Activated T-cell treated with anti-CD3 and anti-CD28 coated beads for 1 hour (primary cell): ENCODE measurements at places on chromosomes 2 and 18.

- DNase-seq = no peak
These were observed 14.7 kb upstream of the EPG5 start for GRCh38 chr18:45981821-45982220.

DNA sequence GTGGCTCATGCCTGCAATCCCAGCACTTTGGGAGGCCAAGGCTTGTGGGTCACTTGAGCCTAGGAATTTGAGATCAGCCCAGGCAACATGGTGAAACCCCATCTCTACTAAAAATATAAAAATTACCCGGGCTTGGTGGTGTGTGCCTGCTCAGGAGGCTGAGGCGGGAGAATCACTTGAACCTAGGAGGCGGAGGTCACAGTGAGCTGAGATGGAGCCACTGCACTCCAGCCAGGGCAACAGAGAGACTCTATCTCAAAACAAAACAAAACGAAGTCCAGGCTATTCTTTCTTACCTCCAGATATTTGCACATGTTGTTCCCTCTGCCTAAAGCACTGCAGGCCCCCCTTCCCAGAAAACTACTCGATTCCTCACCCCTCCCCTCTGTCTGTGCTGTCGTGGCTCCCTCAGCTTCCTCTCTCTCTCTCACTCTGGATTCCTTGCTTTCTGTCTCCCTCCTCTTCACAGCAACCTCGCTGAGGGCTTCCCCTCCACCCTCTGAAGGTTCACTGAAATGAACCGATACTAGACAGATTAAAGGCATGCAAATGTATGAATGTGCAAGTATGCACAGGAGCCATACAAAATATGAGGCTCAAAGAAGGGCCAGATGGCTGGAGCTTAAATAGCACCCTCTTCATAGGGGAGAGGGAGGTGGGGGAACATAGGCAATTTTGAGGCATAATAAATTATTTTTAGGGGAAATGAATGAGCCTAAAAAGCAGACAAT is 18.5 kb downstream of the TMEM177 start:
- no peak for DNase-seq

GRCh38 chr2:12771154-12771553 is 54.4 kb downstream of the TRIB2 start:
- DNase-seq = no peak

GRCh38 chr18:64488698-64489097 is 339.8 kb upstream of the LINC00305 start:
- no peak for DNase-seq

GRCh38 chr2:174981331-174981730 is 23.9 kb downstream of the CHN1 start:
- no peak for DNase-seq

- DNase-seq = no peak
These were observed 128.1 kb upstream of the AGAP1 start for GRCh38 chr2:235365743-235366142.

DNA sequence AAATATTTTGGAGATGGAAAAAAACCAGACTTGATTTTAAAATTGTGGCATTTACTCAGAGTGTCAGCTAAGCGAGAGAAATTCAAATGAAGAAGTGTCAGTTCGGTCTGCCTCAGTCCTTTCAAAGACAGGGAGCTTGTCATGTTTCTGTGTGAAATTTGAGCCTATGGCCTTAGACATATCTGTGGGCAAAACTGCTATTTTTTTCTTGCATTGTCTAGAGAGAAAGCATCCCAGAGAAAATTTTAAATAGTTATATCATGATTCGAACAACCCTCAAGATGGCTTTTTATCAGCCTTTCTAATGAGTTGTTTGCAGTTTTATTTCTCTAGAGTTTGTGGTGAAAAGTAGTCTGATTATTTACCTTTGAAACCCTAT is 50.2 kb upstream of the KCNE4 start:
- no peak for DNase-seq

- no peak for DNase-seq
These were observed 608.3 kb downstream of the ERBB4 start for GRCh38 chr2:211930331-211930730.
